GM12878 (cell line): ENCODE measurements at places on chromosomes 3 and 15. TPM values are rescaled to one million over a fixed set of nuclear protein-coding genes. Genes with fewer than 3 reads are reported as not detected.

DNA sequence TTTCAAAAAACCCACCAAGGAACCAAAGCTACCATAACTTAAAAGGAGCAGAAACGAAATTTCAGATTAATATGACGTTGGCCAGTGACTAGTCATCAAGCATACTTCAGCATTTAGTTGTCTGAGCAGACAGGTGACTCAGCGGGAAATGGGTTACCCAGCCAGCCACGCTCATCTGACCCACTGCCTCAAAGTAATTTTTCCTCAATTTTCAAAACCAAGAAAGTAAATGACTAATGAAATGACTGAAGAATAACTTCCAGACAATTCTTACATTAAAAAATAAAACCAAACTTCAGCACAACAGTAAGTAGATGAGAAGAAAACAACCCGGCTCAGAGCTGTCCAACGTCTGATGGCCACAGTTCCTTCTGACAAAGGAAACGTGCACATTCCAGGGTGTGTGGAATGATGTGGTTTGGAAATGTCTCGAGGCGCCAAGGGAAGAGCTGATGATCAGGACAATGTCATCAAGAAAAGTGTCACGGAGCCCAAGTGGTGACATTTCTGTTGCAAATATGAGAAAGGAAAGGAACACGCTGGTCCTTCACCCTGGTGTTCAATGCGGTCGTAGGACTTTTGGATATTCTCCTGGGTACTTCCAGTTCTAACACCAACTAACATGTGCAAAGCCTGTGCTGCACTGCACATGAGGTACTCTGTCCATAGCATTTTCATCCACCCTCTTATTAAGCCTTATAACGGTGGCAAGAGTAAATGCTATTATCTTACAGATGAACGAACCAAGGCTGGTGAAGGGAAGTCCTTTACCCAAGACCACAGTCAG lies 79.1 kb downstream of the FOXP1 start:
- no peak for DNase-seq

GRCh38 chr3:17231537-17232261 lies 346.9 kb downstream of the PLCL2 start:
- no peak for DNase-seq

- no peak for DNase-seq
These were observed 158.5 kb upstream of the PFN2 start for GRCh38 chr3:150129166-150129565.

GRCh38 chr3:117201901-117202774 lies 492.6 kb downstream of the TUSC7 start:
- DNase-seq = no peak

- DNase-seq = no peak
These were observed 51.6 kb upstream of the ALCAM start for GRCh38 chr3:105315144-105315543.

PLCH1 gene
- 0.03 and 0.05 TPM in 2 replicates for total RNA-seq

WNT7A gene
- 0.08 TPM in 1 of 2 replicates, not detected in the other for total RNA-seq

DNA sequence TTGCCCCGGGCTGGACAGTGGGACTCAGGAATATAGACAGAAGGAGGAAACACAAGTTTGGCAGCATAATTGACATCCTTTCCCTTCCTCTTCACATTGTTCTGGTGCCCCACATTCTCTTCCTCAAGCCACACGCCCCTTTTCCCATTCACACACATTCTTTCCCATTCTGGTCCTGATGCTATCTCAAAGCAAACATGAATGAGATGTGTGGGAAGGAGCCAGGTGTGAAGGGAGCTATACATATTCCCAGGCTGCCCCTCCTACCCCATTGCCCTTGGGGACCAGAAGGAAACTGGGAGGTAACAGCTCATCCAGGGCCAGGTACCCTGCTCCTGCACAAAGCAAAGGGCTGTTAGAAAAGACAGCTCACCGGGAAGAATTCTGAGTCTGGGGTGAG lies 23.4 kb upstream of the CLK3 start:
- no peak for DNase-seq

DTWD1 gene
- total RNA-seq = 15.1 and 16.0 TPM in 2 replicates

EXD1 gene
- total RNA-seq = not detected in 2 replicates

ZMYND10 gene
- 0.45 and 0.80 TPM in 2 replicates for total RNA-seq

DNA sequence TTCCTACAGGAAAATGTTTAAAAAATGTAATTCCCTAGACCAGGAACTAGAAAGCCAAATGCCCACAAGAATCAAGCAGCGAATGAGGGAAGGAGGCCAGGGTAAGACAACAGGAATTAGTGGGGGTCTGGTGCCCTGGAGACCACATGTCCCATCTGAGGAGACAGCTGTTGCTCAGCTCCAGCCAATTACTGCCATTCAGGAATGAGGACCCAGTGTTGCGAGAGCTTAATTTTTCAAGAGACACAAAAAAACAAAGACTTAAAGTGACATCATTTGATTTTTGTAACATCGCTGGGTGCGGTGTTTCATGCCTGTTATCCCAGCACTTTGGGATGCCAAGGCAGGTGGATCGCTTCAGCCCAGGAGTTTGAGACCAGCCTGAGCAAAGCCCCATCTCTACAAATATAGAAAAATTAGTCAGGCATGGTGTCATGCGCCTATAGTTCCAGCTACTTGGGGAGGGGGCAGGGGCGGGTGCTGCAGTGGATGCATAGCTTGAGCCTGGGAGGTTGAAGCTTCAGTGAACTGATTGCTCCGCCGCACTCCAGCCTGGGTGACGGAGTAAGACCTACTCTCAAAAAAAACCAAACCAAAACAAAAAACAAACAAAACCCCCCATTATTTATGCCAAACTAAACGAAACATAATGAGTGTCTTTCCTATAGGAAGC lies 52.8 kb upstream of the LRIG1 start:
- DNase-seq = no peak

DNA sequence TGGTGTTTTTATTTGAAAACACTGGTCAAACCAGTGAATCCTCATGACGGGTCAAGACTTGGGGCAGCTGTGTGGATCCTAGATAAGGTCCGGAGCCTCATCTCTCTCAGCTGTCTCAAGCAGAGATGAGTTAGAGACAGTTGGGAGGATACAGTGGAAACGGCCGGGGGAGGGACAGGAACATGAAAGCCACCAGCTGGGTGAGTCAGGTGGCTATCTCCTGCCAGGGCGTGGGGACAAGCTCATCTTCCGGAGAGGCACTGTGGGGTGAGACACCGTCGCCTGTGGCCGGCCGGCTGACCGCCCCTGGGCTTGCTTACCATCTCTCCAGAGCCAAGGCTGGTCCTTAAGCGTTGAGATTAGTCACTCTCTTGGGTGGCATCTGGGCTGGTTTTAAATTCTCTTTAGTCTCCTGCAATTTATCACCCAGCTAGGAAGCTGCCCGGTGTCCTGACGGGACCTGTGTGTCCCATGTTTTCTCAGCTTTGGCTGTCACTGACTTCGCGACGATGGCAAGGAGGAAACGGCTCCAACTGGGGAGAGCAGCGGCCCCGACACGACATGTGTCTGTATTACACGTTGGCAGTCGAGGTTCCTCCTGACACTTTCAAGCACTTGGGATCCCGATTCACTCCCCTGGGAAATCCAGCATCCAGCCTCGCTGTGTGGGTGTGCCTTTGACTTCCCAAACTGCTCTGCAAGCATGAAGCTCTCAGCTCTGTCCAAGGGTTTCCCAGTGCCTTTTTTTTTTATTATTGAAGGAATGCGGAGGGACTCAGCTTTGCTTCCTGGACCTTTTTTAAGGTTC lies 7.5 kb downstream of the ST8SIA2 start:
- DNase-seq = no peak

GRCh38 chr3:126880901-126881300 lies 102.0 kb upstream of the PLXNA1 start:
- no peak for DNase-seq

GRCh38 chr3:106231086-106231485 lies 362.3 kb upstream of the CBLB start:
- no peak for DNase-seq

DNA sequence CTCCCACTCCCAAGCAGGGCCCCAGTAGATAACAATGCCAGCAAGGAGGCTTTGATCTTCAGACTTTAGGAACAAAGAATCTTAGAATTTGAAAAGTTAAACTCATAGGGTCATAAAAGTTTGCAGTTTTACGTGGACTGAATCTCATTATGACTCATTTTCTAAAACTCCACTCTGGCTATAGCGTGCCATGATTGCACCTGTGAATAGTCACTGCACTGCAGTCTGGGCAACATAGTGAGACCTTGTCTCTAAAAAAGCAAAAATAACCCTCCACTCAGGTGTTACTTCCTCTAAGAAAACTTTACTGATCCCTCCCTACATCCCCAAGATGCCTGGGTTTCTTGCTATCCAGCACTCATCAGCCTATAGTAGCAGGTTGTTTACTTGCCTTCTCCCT lies 104.5 kb downstream of the IL20RB start:
- peak; percentile 47 for DNase-seq

DNA sequence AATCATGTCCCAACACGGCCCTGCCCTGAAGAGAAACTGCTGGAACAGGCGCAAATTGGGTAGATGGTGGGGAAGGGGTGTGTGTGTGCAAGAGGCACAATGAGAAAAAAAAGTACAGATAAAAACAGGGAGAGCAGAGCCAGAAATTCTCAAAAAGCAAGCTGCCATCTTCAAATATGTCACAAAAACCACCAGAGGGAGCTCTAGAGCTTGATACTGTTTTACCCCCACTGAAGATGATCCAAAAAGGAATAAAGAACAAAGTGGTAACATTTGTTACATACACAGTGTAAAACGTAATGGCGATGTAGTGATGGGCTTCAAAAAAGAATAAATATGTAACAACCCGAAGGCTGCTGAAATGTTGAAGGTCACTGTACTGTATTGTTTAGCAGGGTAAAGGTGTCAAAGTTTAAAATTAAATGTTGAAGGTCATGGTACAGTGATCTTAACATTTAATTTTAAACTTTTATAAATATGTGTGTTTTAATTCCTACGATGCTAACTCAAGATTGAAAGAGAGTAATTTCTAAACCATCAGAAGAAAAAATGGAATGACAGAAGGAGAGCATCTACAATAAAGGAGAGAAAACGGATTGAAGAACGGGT lies 6.0 kb downstream of the SNRPA1 start:
- no peak for DNase-seq
